Amygdala (tissue), 56 donors: ENCODE measurements at places on chromosomes 5 and 9.

- DNase-seq: no peak
Measured at GRCh38 chr9:27844797-27845196, 271.5 kb upstream of the C9orf72 start.

DNA sequence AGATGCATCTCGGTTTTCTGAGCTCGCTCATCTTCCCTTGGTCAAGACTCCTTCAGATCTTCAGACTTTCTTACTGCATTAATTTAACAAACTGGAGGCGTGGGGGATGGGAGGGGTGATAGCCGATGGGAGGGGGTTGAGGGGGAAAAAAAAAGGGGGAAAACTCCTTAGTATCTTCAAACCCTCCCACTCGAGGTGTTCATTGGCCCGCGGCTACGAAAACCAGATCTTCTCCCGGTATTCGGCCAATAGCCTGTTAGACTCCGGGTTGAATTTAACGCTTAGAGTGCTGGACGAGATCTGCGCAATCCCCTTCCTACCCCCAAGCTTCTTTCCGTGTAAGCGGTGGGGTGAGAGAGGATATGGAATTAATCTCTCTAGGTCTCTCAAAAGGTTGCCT lies 689 bp upstream of the GLRA1 start:
- DNase-seq: no peak

- DNase-seq: no peak
Measured at GRCh38 chr5:143309661-143310431, 93.6 kb downstream of the NR3C1 start.

DNA sequence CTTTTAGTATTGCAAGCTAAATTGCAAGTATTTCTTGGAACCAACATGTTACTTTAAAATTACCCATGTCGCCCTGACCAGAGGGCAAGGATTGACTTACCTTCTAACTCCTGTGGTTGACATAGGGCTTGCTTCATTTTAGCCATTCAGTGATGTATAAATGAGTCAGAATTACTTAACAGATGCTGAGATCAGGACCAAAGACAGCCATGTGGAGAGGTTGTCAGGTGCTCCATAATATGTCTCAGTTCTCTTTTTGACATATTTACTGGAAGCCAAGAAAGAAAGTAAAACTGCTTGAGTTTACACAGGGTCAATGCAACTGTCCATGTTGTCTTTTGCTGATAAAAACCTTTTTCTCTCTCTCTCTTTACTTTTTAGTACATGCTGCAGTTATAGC lies 33.2 kb downstream of the F2RL2 start:
- no peak for DNase-seq

DNA sequence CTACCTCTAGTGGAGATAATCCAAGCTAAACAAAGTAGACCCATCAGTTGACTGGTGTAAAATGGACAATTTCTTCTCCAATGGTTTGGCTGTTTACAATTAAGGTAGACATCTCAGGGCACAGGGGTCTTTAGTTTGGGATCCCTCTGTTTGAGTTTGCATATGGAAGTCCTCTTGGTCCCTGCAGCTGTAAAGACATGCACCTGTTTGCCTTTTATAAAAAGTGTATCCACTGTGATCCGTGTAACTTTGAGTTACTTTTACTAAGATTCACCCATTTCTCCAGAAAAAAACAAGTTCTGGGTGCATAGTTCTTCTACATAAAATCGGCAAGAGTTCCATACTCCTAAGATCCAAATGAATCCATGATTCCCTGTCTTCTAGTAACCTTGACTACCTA lies 374.7 kb upstream of the ADAMTS16 start:
- no peak for DNase-seq

DNA sequence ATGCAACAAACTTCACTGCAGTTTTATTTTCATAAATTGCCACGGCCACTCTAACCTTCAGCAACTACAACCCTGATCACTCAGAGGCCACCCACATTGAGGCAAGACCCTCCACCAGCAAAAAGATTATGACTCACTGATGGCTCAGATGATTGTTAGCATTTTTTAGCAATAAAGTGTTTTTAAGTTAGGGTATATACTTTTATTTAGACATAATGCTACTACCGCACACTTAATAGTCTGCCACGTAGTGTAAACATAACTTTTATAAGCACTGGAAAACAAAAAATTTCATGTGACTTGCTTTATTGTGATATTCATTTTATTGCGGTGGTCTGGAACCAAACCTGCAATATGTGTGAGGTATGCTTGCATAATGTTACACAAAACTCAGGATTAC lies 257.9 kb downstream of the ZSWIM6 start:
- DNase-seq: no peak

DNA sequence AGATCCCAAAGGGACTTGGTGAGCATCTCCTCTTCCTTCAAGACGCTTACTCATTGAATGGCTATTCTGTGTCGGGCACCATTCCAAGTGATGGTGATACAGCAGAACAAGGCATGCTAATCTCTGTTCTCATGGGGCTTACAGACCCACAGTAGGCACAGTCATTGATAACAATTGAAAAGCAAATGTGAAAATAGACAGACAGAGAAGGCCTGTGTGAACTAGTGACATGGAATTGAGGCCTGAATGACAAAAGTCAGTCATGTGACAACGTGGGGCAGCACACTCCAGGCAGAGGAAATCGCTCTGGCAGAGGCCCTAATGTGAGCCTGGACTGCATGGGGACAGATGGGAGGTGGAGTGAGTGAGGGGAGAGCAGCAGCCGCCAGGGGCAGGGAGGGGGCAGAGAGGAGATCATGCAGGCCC lies 70.7 kb upstream of the CPLX2 start:
- no peak for DNase-seq

DNA sequence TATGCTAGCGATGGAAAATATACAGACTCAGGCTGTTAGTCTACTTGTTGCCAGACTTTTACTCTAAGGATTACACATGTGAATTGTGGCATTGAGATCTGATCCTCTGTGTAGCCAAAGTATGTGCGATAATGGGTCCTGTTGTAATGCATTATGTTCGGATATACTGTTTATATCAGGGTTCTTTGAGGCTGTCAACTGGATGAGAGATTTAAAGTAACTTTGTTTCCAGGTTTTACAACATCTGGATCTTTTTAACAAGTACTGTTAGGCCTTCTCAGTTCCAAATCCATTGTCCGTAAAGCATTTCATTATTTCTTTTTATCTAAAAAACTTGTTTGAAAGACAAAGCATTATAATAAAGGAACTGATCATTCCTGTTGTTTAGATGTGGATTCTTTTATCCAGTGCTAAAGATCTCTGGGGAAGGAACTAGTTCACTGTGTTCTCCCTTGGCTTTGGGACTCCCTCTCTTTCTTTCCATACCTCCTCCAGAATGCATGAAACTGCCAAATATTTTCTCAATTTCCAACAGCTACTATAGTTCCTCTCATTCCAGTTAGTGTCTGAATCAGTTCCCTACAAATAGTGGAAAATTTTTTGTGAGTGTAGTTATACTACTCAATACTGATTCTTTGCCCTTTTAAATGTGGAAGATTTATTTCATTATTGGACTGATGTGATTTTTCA lies 68.8 kb downstream of the HACD4 start:
- no peak for DNase-seq

- DNase-seq: no peak
Measured at GRCh38 chr5:152374711-152375275, 30.3 kb downstream of the NMUR2 start.

DNA sequence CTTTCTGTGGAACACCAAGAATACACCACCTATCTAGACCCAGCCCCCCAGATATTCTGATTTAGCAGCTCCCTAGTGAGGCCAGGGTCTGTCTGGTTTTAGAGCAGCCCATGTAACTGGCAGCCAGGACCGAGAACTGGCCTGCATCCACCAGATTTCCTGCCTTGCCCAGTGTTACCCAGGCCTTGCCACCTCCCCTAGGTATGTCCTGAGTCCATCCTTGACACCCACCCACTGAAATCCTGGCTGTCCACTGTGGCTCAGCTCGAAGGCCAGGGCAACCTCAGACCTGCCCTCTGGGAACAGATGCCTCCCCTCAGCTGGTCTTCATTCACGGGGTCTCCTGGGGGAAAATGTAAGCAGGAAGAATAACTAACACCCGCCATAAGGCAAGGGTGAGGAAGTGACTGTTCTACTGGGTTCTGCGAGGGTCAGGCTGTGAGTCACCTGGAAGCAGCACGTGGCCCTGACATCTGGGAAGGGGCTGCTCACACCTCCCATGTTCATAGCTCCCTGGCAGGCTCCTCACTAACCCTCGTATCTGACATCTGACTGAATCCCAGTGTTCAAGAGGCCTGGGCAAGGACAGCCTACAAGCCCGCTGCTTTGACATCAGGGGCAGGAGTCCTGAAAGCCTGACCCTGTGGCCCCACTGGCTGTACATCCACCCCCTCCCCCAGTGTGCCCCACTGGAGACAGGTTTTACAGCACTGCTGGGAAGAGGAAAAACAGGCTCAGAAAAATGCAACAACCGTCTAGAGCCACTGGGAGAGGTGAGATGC lies 72.7 kb downstream of the SEMA4D start:
- DNase-seq: no peak

DNA sequence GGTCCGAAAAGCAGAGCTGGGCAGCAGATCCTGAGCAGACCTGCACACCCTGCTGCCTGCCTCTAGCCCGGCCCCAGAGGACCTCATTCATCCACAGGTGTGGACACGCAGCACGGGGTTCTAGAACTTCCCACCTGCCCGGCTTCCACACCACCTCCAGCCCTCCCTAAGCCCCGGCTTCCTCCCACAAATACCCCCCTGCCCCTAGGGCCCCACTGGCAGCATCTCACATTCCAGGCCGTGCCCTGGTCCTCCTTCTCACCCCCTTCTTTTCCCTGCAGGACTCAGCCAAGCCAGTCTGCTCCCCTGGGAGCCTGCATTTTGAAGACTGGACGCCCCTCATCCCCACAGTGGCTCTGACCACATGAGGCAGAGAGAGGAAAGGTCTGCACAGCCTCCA lies 138.9 kb downstream of the ADAMTS2 start:
- no peak for DNase-seq

- no peak for DNase-seq
Measured at GRCh38 chr9:132062806-132063205, 16.9 kb downstream of the MED27 start.

GRCh38 chr5:157233515-157233914 lies 32.4 kb upstream of the CYFIP2 start:
- no peak for DNase-seq

GRCh38 chr5:16135003-16135402 lies 44.6 kb downstream of the MARCHF11 start:
- no peak for DNase-seq

GRCh38 chr5:85998656-85999055 lies 619.1 kb upstream of the COX7C start:
- no peak for DNase-seq

DNA sequence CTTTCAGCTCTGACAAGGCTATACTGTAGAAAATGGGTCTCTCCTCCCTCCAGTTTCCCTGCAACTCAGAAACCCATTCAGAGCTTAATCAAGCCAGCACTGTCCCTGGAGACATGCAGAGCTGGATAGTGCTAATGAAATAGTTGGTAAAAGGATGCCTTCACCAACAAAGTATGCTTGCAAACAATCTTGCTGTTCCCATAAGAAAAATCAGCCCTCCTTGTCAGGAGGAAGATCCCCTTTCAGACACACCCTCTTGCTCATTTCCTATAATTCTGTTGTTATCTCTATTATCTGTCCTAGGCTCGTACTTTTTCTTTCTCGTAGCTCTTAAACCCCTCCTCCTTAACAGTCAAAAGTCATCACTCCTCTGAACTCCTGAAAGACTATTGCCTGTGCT lies 9.9 kb upstream of the OSMR start:
- DNase-seq: no peak

DNA sequence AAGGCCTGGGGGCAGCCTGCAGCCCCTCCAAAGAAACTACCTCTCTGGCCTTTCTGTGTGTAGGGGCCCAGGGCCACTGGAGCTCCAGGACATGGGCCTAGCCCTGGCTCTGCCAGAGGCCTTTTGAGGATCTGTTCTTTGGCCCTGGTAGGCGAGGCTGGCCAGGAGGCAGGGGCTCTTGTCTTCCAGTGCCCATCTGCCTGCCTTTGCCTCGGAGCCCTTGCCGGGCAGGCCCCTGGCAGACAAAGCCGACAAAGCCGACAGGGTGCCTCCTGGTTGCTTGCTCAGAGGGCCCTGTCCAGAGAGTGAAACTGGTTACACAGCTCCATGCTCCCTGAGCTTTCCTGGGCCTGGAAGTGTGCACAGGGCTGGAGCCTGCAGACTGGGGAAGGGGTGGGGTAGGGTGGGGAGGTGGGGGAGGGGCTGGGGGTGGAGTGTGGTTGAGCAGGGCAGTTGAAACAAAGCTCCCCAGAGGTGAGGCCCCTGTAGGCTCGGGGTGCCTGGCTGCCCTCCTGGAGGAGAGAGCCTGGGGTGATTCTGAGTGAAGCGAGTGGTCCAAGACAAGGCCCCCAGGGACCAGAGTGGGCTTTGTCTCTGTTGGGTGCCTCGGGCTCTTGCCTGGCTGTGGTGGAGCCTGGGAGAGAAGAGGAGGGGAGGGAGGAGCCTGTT lies 29.3 kb downstream of the PTPA start:
- no peak for DNase-seq

DNA sequence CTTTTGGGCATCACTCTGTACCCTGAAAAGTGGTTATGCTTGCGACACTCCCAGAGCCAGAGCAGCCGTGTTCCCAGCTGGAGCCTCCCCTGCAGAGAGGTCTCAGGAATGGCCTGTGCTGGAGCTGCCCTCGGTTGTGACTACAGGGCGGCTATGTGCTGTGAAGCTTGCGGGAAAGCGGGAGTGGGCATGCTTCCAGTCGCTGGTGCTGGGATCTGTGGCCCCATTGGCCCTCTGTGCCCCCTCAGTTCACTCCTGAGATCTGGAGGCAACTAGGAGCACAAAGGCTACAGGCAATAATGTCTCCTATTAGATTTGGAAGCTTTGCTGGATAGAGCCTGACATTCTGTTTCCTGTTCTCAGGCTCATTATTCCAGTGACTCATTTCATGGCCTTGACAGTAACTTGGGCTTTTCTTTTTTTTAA lies 56.9 kb downstream of the GPR107 start:
- no peak for DNase-seq

DNA sequence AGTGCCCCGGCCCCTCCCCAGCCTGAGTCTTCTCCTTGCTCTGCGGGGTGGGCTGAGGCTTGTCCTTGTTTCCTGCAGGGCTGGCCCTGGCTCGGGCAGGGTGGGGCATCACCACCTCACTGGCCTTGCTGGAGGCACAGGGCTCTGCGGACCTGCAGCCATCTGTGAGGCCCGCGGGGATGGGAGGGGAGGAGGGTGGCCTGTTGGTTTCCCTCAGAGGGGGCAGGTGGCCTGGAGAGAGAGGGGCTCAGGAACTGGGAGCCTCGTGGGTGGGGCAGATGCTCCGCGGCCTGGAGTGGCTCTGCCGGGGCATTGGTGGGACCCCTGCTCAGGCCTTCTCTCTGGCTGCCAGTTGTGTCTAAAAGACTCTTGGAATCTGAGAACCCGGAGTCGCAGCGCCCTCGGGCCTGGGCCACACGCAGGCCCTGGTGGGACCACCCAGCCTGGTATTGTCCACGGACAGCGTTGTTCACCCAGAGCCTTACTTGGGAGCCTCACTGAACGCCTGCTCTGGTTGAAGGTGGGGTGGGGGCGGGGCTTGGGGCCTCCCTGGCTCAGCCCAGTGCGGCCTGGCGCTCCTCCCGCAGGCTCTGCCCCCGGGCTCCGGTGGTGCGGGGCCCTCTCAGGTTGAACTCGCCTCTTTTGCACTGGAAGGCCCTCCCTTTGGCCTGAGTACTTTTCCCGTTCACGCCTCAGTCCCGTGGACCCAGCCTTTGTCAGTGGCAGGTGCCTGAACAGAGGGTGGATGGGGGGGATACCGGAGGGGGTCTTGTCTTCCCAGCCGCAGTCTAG lies 111.3 kb downstream of the RXRA start:
- DNase-seq: no peak
